ENCODE measurements at places on chromosomes 1 and 21. TPM values are rescaled to one million over a fixed set of nuclear protein-coding genes. Genes with fewer than 3 reads are reported as not detected.

The HSD11B1 gene
- 0.18 TPM for polyA plus RNA-seq

The LRRC53 gene
- polyA plus RNA-seq, result not detected

The C1orf94 gene
- not detected for polyA plus RNA-seq

The SLC25A34 gene
- 0.08 TPM for polyA plus RNA-seq

The NCMAP gene
- 0.12 TPM for polyA plus RNA-seq

The GBP6 gene
- polyA plus RNA-seq, result 0.14 TPM

The TP73 gene
- polyA plus RNA-seq, result 0.15 TPM

The CHIT1 gene
- not detected for polyA plus RNA-seq

The HFM1 gene
- polyA plus RNA-seq, result not detected

The PLA2G4A gene
- polyA plus RNA-seq, result not detected

DNA sequence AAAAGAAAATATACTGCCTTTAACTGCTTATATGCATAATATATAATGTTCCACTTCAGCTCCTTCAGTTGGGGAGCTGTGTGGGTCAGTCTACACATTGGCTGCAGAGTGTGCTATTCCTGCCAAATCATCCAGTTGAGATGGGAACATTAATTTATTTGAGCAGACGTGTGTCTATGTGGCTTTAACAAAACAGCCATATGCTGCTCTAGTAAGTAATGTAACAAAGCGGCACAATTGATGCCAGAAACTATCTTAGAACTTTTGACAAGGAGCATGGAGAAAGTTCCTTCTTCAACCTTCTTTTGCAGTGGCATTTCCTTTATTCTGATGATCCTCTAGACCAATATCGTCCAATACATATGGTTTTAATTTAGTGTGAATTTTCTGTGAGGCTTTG is 285.9 kb upstream of the C1orf87 start:
- H3K4me3 ChIP-seq, result no peak overlapping the region
- no peaks in the 10 kb centered on the region for H3K4me1 ChIP-seq
- DNase-seq, result no peak
- no peaks in the 10 kb centered on the region for H3K36me3 ChIP-seq

GRCh38 chr1:48506870-48507269 is 34.9 kb upstream of the SPATA6 start:
- DNase-seq, result no peak
- H3K27me3 ChIP-seq, result no peaks in the 10 kb centered on the region
- no peaks in the 10 kb centered on the region for H3K36me3 ChIP-seq
- no peak overlapping the region for H3K4me3 ChIP-seq
- no peak overlapping the region for H3K27ac ChIP-seq

GRCh38 chr1:168370586-168370985 is 89.9 kb downstream of the TBX19 start:
- no peaks in the 10 kb centered on the region for H3K36me3 ChIP-seq
- no peaks in the 10 kb centered on the region for H3K27me3 ChIP-seq
- no peak for DNase-seq

GRCh38 chr1:241460098-241460873 is 59.3 kb downstream of the FH start:
- no peak overlapping the region for H3K4me3 ChIP-seq
- DNase-seq, result no peak
- no peaks in the 10 kb centered on the region for H3K36me3 ChIP-seq
- H3K4me1 ChIP-seq, result no peaks in the 10 kb centered on the region
- H3K27ac ChIP-seq, result no peak overlapping the region

DNA sequence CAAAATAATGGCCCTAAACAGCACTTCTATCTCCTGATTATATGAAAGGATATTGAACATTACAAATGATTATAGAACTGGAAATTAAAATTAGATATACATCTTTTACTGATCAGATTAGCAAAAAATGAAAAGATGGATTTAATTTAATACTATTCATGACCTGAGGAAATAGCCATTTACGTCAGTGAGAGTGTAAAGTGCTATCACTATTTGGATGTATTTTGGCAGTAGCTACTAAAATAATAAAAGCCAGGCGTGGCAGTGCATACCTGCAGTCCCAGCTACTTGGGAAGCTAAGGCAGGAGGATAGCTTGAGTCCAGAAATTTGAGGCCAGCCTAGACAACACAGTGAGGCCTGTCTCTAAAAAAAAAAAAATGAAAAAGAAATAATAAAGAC is 5.3 kb downstream of the C4BPB start:
- DNase-seq, result no peak
- H3K27ac ChIP-seq, result no peak overlapping the region
- no peak overlapping the region for H3K4me3 ChIP-seq
- peaks cover 4% of the 10 kb centered on the region for H3K27me3 ChIP-seq
- peaks cover 8% of the 10 kb centered on the region for H3K4me1 ChIP-seq

DNA sequence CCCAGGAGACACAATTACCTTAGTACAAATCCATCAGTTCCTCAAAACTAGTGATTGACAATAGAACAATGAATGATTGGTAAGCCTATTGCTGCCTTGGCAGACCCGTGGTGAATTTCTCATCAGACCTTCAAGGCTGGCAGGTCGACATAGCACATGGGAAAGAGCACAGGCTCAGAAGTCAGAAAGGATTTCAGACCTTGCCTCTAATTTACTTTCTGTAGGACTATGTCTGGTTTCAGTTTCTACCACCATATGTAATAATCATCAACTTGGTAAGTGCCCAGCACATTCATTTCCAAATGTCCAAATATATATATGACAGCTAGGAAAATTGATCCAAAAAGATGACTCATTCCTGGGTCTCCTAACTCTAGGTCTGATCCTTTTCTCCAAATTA is 62.5 kb upstream of the GRHL3 start:
- H3K36me3 ChIP-seq, result no peaks in the 10 kb centered on the region
- H3K4me3 ChIP-seq, result no peak overlapping the region
- H3K4me1 ChIP-seq, result no peaks in the 10 kb centered on the region
- H3K27me3 ChIP-seq, result no peaks in the 10 kb centered on the region
- H3K27ac ChIP-seq, result no peak overlapping the region

DNA sequence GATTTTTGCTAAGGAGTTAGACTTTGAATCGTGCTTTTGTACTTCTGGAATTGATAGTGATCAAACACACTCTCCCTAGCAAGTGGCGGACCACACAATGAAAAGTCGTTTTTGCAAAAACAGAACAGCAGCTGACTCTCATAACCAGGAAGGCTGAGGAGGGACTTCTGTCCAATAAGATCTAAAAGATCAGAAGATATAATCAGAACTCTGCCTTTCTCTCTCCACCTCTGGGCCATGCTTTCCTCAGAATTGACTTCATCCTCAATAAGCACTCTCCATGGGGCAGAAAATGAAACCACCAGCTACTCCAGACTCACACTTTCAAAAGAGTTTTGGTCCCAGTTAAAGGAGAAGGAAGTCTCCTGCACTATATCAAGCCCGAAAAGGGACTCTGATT is 55.3 kb upstream of the SAMD13 start:
- H3K4me1 ChIP-seq, result no peaks in the 10 kb centered on the region
- H3K36me3 ChIP-seq, result no peaks in the 10 kb centered on the region
- H3K27me3 ChIP-seq, result no peaks in the 10 kb centered on the region

GRCh38 chr1:210690236-210690635 is 361.5 kb downstream of the HHAT start:
- H3K27me3 ChIP-seq, result no peaks in the 10 kb centered on the region
- no peaks in the 10 kb centered on the region for H3K4me1 ChIP-seq
- H3K4me3 ChIP-seq, result no peak overlapping the region
- H3K36me3 ChIP-seq, result no peaks in the 10 kb centered on the region
- no peak for DNase-seq
- H3K27ac ChIP-seq, result no peak overlapping the region

- H3K4me1 ChIP-seq, result no peaks in the 10 kb centered on the region
- H3K27ac ChIP-seq, result no peak overlapping the region
- H3K27me3 ChIP-seq, result no peaks in the 10 kb centered on the region
- no peak overlapping the region for H3K4me3 ChIP-seq
Measured at GRCh38 chr1:38076455-38076854, 29.9 kb upstream of the POU3F1 start.

- no peaks in the 10 kb centered on the region for H3K27me3 ChIP-seq
- no peaks in the 10 kb centered on the region for H3K4me1 ChIP-seq
- no peak for DNase-seq
Measured at GRCh38 chr1:24732186-24732885, 12.9 kb upstream of the CLIC4 start.

DNA sequence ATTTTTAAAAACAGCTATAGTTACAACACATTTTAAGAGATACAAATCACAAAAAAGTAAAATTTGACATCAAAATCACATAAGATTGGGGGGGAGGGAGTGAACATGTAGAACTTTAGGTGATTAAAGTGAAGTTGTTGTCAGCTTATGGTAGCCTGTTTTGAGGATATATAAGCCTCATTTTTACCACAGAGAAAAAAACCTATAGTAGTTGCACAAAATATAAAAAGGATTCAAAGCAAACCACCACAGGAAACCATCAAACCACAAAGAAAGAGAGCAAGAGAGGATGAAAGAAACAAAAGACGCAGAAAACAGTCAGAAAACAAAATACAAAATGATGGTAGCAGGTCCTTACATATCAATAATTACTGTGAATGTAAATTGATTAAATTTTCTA is 291.9 kb upstream of the DEPDC1 start:
- no peak for DNase-seq
- H3K4me1 ChIP-seq, result no peaks in the 10 kb centered on the region
- no peak overlapping the region for H3K27ac ChIP-seq

- H3K4me1 ChIP-seq, result peaks cover 14% of the 10 kb centered on the region
- H3K27ac ChIP-seq, result no peak overlapping the region
- H3K27me3 ChIP-seq, result no peaks in the 10 kb centered on the region
Measured at GRCh38 chr1:53986458-53986857, 31.5 kb downstream of the LDLRAD1 start.

GRCh38 chr1:66523562-66523961 is 10.4 kb upstream of the SGIP1 start:
- H3K27ac ChIP-seq, result no peak overlapping the region
- no peaks in the 10 kb centered on the region for H3K36me3 ChIP-seq
- no peaks in the 10 kb centered on the region for H3K4me1 ChIP-seq
- no peak overlapping the region for H3K4me3 ChIP-seq

GRCh38 chr1:201085902-201086735 is 26.1 kb downstream of the CACNA1S start:
- DNase-seq, result no peak
- H3K36me3 ChIP-seq, result no peaks in the 10 kb centered on the region
- no peak overlapping the region for H3K27ac ChIP-seq
- no peaks in the 10 kb centered on the region for H3K27me3 ChIP-seq

GRCh38 chr21:33541756-33542639 is at the start of gene GART:
Gene GART (minus strand): TSS chr21:33542117. CDS start chr21:33539315, 2,802 bp downstream.
- peak within 1 kb of the TSS; percentile 95 for H3K4me3 ChIP-seq
- DNase-seq, result peak; percentile 79
- no peaks in the 10 kb centered on the region for H3K27me3 ChIP-seq
- peak within 1 kb of the TSS; percentile 99 for H3K27ac ChIP-seq
- H3K4me1 ChIP-seq, result peaks cover 20% of the 10 kb centered on the region

DNA sequence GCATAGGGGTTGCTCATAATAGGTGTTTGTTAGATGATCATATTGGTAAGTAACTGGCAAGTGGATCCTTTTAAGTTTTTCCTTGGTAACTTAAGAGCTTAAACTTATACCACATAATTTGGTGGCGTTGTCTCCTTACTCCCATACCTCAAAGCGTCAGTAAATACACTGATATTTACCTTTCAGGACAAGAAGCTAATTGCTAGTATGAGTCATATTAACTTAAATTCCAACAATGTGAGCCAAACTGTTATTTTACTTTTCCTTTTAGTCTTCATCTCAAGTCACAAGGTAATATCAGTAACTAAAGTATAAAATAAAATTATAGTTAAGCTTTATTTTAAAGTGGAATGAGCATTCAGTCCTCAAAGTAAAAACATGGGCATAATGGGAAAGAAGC is 9.0 kb upstream of the SH3GLB1 start:
- H3K4me3 ChIP-seq, result no peak overlapping the region
- DNase-seq, result no peak
- no peaks in the 10 kb centered on the region for H3K4me1 ChIP-seq
- no peaks in the 10 kb centered on the region for H3K27me3 ChIP-seq

DNA sequence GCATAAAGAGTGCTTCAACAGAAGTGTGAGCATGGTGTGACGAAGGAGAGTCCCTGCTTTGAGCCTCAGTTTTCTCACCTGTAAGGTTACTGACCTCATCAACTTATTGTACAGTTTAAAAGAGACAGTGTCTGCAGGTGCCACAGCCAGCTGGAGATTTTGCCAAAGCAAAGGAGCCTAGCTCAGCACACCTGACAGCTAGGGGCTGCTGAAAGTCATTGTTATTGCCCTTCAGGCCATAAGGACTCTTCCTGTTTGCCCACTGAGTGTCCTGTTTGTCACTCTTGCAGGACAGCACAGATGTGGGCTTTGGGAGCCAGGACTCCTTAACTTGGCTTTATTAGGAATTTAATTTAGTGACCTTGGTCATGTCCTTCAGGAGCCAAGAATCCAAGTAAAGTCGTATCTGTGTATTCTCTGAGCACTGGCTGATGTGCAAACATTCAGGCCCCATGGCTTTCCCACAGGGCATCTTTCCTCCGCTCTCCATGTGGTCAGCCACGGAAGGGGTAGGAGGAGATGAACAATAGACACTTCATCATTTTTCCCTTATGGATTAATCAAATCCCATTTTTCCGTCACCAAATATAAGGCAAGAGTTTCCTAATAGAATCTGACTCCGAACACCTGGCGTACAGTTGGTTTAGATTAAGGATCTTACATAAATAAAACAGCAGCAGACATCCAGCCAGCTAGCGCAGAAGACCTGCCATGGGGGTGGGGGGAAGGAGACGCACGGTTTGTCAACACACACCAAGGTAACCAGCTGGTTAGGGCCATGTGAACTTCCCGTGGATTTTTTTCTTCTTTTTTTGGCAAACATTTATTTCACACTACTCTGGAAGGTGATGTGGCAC is 43.1 kb upstream of the KANK4 start:
- no peak for DNase-seq
- H3K27me3 ChIP-seq, result no peaks in the 10 kb centered on the region
- H3K4me3 ChIP-seq, result no peak overlapping the region
- H3K36me3 ChIP-seq, result no peaks in the 10 kb centered on the region

- no peak overlapping the region for H3K27ac ChIP-seq
- H3K4me1 ChIP-seq, result no peaks in the 10 kb centered on the region
- DNase-seq, result no peak
- H3K27me3 ChIP-seq, result no peaks in the 10 kb centered on the region
- no peak overlapping the region for H3K4me3 ChIP-seq
- no peaks in the 10 kb centered on the region for H3K36me3 ChIP-seq
Measured at GRCh38 chr1:9500756-9501754, 38.2 kb upstream of the SLC25A33 start.

- no peak for DNase-seq
Measured at GRCh38 chr1:168455764-168456163, 88.0 kb downstream of the XCL2 start.

DNA sequence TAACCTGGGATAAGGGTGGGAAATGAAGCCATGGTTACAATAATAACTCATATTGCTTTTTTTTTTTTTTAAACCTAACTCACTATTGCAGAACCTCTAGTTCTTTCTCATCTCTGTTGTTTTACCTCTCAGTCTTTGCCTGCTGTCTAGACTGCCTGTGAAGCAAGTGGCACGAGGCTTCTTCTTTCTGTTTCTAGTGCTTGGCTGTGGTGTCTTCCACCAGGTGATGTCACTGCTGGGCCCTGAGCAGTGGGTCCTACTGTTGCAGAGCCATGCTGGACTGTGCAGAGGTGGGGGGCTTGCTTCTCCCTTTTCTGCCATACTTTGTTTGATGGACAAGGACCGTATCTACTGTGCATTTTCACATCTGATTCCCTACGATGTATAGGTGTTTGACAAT is 51.7 kb downstream of the ZNF326 start:
- H3K27ac ChIP-seq, result no peak overlapping the region
- no peaks in the 10 kb centered on the region for H3K36me3 ChIP-seq
- no peaks in the 10 kb centered on the region for H3K4me1 ChIP-seq
- H3K4me3 ChIP-seq, result no peak overlapping the region
- no peaks in the 10 kb centered on the region for H3K27me3 ChIP-seq
